ENCODE measurements at places on chromosomes 16 and 17.

DNA sequence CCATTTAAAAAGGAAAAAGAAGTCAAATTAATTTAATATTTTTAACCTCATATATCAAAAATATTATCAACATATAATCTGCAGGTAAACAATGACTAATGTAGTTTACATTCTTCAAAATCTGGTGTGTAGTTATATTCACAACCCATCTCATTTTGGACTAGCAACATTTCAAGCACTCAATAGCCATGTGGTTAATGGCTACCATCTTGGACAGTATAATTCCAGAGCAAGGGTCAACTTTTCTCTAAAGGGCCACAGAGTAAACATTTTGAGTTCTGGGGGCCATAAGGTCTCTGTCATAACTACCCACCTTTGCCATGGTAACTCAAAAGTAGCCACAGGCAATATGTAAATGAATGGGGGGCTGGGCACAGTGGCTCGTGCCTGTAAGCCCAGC lies 153.9 kb downstream of the PARN start:
- DNase-seq, result no peak

- DNase-seq, result no peak
Measured at GRCh38 chr16:88681084-88681680, 5.1 kb downstream of the SNAI3 start.

- DNase-seq, result no peak
Measured at GRCh38 chr17:76466775-76467130, 650 bp upstream of the AANAT start.

DNA sequence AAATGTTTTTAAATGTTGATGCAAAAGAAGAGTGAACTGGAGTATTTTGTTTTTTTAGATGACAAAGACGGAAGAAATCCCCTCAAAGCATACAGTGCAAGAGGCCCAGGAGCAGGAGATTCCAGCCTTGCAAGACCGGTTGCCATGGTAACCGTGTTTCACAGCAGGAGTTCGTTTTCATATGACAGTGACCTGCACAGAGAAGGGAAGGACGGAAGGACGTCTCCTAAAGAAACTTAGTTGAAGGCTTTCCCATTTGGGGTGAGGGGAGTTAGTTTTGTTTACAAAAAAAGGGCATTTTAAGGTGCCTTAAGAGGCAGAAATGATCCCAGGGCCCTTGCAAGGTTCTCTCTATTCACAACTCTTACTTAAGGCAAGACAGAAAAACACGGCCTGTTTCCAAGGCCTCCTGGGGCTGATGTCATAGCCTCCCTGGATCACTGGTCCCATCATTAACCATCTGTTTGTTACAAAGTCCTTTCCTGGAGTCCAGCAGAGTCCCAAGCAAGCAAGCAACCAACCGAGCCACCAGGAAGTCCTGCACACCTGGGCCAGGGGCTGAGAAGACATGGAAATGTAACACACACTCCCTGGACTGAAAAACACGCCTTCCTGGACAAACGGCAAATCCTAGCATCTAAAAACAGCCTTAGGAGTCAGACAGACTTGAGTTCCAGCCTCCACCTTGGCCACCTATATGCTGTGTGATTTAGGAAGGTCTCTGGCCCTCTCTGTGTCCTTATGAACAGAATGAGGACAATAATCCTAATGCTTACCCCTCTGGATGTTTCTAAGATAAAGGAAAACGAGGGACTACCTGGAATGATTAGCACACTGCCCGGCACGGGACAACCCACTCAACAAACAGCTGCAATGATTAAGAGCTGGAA lies 30.3 kb upstream of the RPH3AL start:
- peak; percentile 10 for DNase-seq

GRCh38 chr16:89368604-89369249 lies 121.6 kb downstream of the ANKRD11 start:
- no peak for DNase-seq

DNA sequence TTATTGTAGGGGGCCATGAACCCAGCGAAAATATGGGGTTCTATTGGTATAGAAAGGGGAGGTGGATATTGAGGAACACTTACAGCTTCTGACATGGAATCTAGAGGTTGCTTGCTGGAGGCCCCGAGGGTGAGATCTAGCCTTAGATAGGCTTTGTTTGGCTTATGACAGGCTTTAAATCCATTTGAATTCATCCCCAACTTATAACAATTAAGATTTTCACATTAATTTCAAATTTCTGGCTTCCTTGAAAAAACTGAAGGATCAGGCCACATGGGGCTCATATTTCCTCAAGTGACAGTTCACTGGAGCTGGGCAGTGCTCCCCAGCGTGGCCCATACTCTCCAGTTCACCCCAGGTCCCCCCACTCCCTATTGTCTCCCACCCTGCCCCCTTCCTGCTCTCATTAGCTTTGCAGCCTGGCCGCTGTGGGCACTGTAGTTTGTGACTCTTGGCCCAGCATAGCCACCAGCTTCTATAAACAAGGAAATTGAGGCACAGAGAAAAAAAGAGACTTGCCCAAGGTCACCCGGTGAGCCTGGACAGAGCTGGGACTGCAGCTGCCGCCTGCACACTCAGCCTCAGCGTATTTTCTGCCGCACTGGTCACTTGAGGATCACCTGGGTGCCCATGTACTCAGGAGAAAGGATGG lies 19.8 kb upstream of the ADGRG1 start:
- no peak for DNase-seq

- DNase-seq, result no peak
Measured at GRCh38 chr17:76479515-76480060, 12.2 kb downstream of the AANAT start.

GRCh38 chr16:760545-761343 lies at the start of gene MSLN:
TSS of gene MSLN (plus strand) at chr16:760734. CDS start at chr16:762681, 1,947 bp downstream.
- no peak for DNase-seq

DNA sequence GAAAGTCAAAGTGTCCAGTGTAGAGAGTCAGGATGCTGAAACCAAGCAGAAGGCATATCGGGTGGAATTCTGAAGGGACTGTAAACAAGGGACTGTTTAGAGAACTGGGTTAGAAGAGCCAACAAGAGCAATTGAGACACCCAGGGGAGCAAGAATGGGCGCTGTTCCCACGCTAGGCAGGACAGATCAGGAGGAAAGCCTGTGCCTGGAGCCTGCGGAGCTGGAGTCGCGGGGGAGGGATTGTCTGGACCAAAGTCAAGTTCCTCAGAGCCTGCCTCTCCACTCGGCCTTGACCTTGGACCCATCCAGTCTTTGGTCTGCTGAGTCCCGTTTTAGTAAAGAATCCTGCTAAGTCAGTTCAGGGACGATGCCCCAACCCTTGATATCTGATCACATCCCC lies 14.7 kb upstream of the KLHL36 start:
- no peak for DNase-seq

- no peak for DNase-seq
Measured at GRCh38 chr16:7888411-7888810, 555.8 kb downstream of the RBFOX1 start.

- DNase-seq, result peak; percentile 49
Measured at GRCh38 chr16:20676837-20677236, 20.6 kb downstream of the ACSM1 start.

GRCh38 chr17:27572665-27573064 lies 58.3 kb upstream of the LGALS9 start:
- DNase-seq, result peak; percentile 87

DNA sequence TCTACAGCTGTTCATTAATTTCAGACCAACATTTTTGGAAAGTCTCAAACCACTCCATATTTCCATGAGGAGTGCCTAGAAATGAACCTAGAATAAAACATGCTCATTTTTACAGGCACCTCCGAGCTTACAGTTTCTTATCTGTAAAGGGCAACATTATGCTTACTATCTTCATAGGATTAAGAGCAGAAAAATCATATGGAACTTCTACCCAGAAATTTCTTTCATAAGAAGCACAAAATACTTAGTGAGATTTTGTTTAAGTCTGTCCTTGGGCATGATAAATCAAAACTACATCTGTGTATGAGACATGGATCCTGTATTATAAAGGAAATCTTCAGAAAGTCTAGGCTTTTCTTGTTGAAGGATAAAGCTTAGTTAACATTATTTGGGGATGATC lies 187.4 kb downstream of the CA10 start:
- no peak for DNase-seq

DNA sequence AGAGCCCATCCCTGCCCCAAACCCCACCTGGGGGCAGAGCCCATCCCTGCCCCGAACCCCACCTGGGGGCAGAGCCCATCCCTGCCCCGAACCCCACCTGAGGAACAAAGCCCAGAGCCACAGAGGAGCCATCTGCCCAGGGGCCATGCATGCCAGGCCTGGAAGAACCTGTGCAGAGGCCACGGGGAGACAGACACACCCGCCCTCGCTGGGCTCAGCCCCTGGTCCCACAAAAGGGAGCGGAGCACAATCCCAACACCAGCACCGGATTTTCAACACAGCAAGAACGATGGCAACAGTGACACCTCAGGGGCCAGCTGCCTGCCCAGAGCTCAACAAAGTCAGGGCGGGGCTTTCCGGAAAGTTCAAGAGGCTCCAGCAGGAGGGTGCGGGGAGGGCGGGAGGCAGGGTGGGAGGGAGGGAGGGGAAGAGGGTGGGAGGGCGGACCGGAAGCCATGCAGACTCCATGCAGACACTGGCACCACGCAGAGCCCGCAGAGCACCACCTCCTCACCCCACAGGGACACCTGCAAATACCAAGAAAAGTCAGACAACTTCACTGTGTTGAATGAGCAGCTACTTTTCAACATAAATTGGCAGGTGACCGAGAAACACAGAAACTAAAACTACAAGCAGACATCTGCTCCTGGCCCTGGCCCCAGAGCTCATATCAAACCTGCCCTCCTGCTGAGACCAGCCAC lies 27.9 kb upstream of the C16orf95 start:
- DNase-seq, result no peak

DNA sequence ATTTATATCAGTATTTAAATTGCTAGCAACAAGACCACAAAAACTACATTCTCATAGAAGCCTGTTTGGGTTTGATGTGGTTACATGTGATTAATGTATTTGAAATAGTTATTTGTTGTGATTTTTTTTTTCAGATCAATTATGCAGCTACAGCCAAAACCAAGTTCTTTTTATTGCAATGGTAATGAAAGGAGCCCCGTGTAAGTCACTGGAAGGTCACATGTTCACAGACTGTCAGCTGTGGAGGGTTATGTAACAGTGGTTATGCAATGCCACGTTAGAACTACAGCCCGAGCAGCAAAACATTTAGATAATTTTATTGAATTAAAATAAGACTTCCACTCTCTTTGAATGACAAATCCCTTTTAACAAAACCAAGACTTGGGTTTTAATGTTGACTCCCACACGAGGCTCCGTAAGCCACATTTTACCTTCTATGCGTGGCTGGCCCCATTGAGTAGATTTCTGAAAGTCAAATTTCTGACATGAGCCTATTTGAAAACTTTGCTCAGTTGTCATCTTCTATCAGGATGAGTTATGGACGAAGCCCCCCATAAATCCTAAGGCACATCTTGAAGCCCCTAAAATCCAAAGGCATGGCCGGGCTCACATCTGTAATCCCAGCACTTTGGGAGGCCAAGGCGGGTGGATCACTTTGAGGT lies 41.8 kb upstream of the SEC14L1 start:
- peak; percentile 59 for DNase-seq

DNA sequence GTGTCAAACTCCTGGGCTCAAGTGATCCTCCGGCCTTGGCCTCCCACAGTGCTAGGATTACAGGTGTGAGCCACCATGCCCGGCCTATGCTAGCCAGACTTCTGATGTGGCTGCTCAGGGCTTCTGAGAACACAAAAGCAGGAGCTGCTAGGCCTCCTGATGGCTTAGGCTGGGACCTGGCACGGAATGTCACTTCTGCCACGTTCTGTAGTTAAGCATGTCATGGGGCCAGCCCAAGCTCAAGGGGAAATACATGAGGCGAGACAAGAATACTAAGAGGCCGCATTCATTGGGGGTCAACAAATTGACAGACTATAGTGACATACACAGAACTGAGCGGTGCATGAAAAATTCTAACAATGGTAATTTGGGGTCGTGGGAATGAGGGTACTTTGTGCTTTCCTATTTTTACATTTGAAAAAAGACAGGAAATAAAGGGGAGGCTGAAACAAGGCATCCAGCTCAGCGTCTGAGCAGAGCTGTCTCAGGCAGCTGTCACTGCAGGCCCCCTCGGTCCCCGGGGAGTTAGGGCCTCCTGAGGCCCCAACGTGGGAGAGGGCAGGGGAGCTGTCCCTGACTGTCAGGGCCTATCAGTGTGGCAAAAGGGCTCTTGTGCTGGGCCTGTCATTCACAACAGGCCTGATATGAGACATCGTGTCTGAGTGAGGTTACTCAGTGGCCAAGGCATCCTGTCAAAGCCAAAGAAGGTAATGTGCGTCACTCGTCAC lies 26.4 kb downstream of the CFAP20 start:
- no peak for DNase-seq

GRCh38 chr16:50567651-50568050 lies 19.5 kb downstream of the NKD1 start:
- DNase-seq, result no peak

GRCh38 chr17:76733618-76733957 lies 3.5 kb downstream of the SRSF2 start:
- DNase-seq, result no peak

GRCh38 chr16:22381392-22381791 lies 7.0 kb upstream of the CDR2 start:
- no peak for DNase-seq

DNA sequence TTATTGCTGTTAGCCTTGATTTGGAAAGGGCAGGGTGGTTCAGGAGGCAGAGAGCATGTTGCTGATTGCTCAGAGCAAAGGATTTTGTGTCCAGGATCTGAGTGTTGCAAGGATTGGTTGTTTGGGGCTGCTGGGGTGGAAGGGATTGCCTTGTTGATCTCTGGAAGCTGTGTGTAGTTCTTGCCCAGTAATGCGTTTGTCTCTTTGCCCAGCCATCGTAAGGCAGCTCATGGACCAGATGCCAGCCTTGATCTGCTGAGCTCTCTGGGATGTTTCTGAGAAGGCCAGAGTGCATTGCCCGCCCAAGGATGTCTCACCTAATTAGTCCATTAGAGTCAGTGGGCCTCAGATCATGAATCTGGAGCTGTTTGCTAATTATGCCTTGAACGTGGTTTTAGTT lies 33.6 kb downstream of the NKD1 start:
- no peak for DNase-seq

DNA sequence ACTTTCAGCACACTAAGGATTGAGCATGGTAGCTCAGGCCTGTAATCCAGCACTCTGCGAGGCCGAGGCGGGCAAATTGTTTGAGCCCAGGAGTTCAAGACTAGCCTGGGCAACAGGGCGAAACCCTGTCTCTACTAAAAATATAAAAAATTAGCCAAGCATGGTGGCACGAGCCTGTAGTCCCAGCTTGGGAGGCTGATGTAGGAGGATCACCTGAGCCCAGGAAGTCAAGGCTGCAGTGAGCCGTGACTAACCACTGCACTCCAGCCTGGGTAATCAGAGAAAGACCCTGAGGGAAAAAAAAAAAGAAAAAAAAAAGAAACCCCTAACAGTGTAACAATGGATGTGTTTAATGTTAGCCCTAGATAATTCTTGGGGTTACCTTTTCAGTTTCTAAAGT lies 24.0 kb downstream of the PARN start:
- DNase-seq, result no peak

- peak; percentile 42 for DNase-seq
Measured at GRCh38 chr17:6894206-6894528, 62.6 kb upstream of the TEKT1 start.

GRCh38 chr16:58638148-58639036 lies 8.8 kb upstream of the CNOT1 start:
- DNase-seq, result peak; percentile 22

- DNase-seq, result no peak
Measured at GRCh38 chr17:70901870-70902269, 732.5 kb downstream of the KCNJ2 start.

- peak; percentile 45 for DNase-seq
Measured at GRCh38 chr17:47252209-47252608, 1.4 kb upstream of the ITGB3 start.
